ENCODE measurements at places on chromosomes 2 and 18.

DNA sequence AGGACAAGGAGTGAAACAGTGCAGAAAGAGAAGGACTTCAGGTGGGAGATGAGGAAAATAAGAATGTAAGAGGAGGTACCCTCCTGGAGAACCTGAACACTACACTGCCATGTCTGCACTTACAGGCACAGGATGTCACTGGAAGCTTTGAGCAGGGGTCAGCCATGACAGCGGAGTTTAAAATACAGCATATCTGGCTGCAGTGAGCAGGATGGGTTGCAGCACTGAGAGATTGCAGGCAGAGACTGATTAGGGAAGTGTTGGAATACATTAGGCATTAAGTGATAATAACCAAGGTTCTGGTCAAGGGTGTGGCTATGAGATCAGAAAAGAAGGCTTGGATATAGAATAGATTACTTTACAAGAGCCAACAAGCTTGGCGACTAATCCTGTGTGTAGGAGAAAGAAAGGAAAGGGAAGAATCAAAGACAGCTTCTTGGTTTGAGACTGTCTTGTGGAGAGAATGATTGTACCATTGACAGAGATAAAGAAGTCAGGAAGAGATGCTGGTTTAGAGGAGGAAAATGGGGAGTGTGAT, 171.1 kb upstream of the RBMS1 start:
- no peak for DNase-seq

GRCh38 chr2:183543731-183544130, 419.5 kb downstream of the NUP35 start:
- DNase-seq, result no peak

DNA sequence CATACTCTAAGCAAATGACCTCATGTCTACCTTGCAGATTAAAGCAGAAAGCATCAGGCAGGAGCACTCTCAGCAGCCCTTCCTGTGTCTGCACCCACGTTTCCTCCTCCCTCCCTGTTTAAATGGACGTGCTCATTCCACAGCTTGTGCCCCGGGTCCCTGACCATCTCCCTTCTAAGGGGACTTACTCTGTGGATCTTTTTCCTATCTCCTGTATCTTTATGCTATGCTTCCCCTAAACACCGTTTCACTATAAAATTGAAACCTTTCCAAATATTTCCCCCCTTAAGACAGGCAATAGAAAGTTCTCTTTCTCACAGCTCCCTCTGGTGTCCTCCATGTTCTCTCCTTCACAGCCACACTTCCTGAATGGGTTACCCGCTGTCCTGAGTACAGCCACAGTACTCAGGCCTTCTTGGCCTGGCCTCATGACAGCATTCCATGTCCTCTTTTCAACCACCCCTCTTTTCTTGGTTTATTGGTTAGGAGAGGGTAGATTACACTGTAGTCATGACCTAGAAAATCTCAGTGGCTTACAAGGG, 41.1 kb downstream of the TMEM185B start:
- DNase-seq, result no peak

- no peak for DNase-seq
Observed at GRCh38 chr18:79058007-79058406, 11.2 kb upstream of the ATP9B start.

- no peak for DNase-seq
Observed at GRCh38 chr18:67381608-67382150, 134.8 kb downstream of the DSEL start.

DNA sequence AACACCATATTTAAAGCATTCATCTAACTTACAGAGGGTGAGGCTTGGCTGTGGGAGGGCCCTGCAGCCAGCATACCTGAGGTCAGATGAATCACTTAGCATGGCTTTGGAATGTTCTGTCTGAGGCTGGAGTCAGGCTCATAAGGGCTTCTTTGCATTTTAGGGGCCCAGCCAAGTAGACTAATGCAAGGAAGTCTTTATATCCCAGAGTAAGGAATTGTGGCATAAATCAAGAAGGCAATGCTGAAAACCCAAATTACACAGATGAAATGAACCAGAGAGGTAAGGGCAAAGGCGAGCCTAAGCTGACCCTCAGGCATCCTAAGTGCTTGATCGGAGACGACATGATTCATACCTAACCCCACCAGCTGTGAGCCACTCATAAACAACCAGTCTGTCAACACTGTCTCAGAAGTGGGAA, 383.6 kb downstream of the DCC start:
- no peak for DNase-seq

DNA sequence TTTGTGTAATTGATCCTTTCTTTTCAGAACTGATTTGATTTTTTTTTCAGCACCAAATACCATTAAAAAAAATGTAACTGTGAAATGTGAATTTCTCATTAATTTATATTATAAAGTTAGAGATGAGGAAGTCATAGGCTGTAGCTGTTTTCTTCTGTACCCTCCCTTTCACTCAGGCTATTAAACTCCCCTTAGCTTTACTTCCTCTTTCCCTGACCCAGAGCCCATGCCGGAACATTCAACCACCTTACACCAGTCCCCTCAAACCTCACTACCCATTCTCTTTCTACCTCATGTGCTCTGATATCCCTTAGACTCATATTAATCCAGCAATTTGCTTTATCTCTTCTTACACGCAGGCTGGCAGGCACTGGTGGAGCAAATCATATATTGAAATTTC, 12.4 kb downstream of the GALNT5 start:
- no peak for DNase-seq
